Caki2 (cell line): ENCODE measurements at places on chromosomes 7 and 10. TPM values are rescaled to one million over a fixed set of nuclear protein-coding genes. Genes with fewer than 3 reads are reported as not detected.

Gene NAT16
- not detected in 2 replicates for total RNA-seq

Gene RTKN2
- 3.6 and 4.9 TPM in 2 replicates for total RNA-seq

Gene CYP3A4
- not detected in 2 replicates for total RNA-seq

Gene RARRES2
- 2.7 and 10.6 TPM in 2 replicates for total RNA-seq

Gene ACBD5
- total RNA-seq = 47.1 and 52.6 TPM in 2 replicates

Gene CPN1
- total RNA-seq = not detected in 2 replicates

Gene ZNF485
- 3.6 and 4.9 TPM in 2 replicates for total RNA-seq

Gene DGKI
- total RNA-seq = 1.1 and 1.2 TPM in 2 replicates

Gene NKX2-3
- total RNA-seq = 0.46 and 2.5 TPM in 2 replicates

Gene GPR26
- not detected in 2 replicates for total RNA-seq

Gene TMEM140
- total RNA-seq = 0.81 and 0.98 TPM in 2 replicates

Gene SRGN
- 288 and 293 TPM in 2 replicates for total RNA-seq

Gene LRRC18
- not detected in 2 replicates for total RNA-seq

Gene CFAP43
- total RNA-seq = 1.1 and 2.7 TPM in 2 replicates

Gene IFT22
- 36.6 and 58.1 TPM in 2 replicates for total RNA-seq

Gene AZGP1
- 1.1 TPM in 1 of 2 replicates, not detected in the other for total RNA-seq

Gene CNNM1
- total RNA-seq = 3.6 and 5.2 TPM in 2 replicates

Gene TYSND1
- total RNA-seq = 34.1 and 40.5 TPM in 2 replicates

Gene LRIT1
- not detected in 2 replicates for total RNA-seq

Gene SHTN1
- total RNA-seq = 5.8 and 44.9 TPM in 2 replicates

Gene RADIL
- 2.2 TPM in 1 of 2 replicates, not detected in the other for total RNA-seq

Gene NYAP1
- total RNA-seq = 0.87 and 3.6 TPM in 2 replicates

Gene SMKR1
- total RNA-seq = 0.34 TPM in 1 of 2 replicates, not detected in the other

Gene ZNF736
- 3.1 and 4.5 TPM in 2 replicates for total RNA-seq

Gene HSPA12A
- total RNA-seq = 18.1 and 23.4 TPM in 2 replicates

Gene FBH1
- 57.7 and 85.1 TPM in 2 replicates for total RNA-seq

Gene CALHM3
- 0.47 TPM in 1 of 2 replicates, not detected in the other for total RNA-seq

Gene SPOCK2
- 0.41 and 1.1 TPM in 2 replicates for total RNA-seq

Gene FRAT2
- total RNA-seq = 3.2 and 9.1 TPM in 2 replicates

Gene SEC23IP
- 3.5 and 6.1 TPM in 2 replicates for total RNA-seq

Gene BTBD16
- total RNA-seq = 0.14 and 0.88 TPM in 2 replicates

Gene DDX56
- total RNA-seq = 131 and 153 TPM in 2 replicates

Gene SYCE1
- total RNA-seq = not detected in 2 replicates

Gene EBLN1
- total RNA-seq = not detected in 2 replicates

Gene ZCWPW1
- 1.8 and 5.9 TPM in 2 replicates for total RNA-seq

Gene SPDYE8
- total RNA-seq = not detected in 2 replicates

Gene MMP21
- not detected in 2 replicates for total RNA-seq

Gene TMEM184A
- 13.4 and 16.6 TPM in 2 replicates for total RNA-seq

Gene AGBL3
- total RNA-seq = 0.81 and 1.5 TPM in 2 replicates

Gene H2BK1
- total RNA-seq = not detected in 2 replicates

Gene MRC1
- total RNA-seq = not detected in 2 replicates

Gene CAMK2B
- 0.14 and 0.23 TPM in 2 replicates for total RNA-seq

Gene GBX1
- total RNA-seq = not detected in 2 replicates

Gene DENND2A
- 0.34 and 0.75 TPM in 2 replicates for total RNA-seq

Gene PANK1
- 2.8 and 4.5 TPM in 2 replicates for total RNA-seq

Gene CHN2
- total RNA-seq = not detected in 2 replicates

Gene GRM8
- not detected in 2 replicates for total RNA-seq
